ENCODE measurements at places on chromosomes 2 and 18. TPM values are rescaled to one million over a fixed set of nuclear protein-coding genes. Genes with fewer than 3 reads are reported as not detected.
A peak's percentile ranks its signal among the peaks of the same experiment; 100 is the strongest.

DNA sequence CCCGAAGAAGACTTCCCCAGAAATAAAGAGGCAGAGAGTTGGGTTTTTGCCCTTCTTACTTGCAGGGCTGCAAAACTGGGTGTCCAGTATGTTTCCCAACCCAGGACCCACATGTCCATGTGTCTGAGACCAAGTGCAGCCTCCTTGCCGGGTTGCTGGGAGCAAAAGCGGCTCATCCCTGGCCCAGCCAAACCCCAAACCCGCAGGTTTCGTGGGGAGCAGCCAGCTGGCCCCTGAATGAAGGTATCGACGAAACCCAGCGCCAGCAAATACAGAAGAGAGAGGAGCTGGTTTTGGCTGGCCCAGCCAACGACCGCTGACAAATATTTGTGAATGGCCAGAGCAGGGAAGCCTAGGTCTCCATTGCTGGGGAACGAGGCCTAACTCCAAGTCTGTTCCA is 197.1 kb downstream of the SMAD7 start:
- no peaks in the 10 kb centered on the region for H3K27me3 ChIP-seq
- no peaks in the 10 kb centered on the region for H3K36me3 ChIP-seq
- no peak for DNase-seq
- H3K4me1 ChIP-seq = peaks cover 6% of the 10 kb centered on the region
- peak overlapping the region; percentile 55 for H3K27ac ChIP-seq

DNA sequence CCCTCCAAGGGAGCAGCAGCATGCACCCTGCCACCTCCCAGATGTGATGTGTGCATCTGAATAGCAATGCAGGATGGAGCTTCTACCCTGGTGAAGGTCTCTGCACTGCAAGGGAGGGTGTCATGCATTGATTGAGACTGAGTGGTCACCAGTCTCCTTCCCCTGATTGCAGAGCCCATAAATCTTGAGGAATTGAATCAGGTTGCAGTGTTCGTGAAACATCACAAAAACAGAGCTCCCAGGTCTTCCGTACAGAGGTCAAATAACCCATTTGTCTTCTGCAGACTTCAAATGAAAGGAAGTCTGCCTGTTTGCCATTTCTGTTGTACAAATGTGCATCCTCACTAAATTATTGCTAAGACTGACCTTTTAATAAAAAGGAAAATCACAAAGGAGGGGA is 136.8 kb downstream of the WDSUB1 start:
- DNase-seq = no peak
- no peak overlapping the region for H3K27ac ChIP-seq
- no peak overlapping the region for H3K4me3 ChIP-seq
- no peaks in the 10 kb centered on the region for H3K27me3 ChIP-seq
- H3K4me1 ChIP-seq = peaks cover 20% of the 10 kb centered on the region
- no peaks in the 10 kb centered on the region for H3K36me3 ChIP-seq

DNA sequence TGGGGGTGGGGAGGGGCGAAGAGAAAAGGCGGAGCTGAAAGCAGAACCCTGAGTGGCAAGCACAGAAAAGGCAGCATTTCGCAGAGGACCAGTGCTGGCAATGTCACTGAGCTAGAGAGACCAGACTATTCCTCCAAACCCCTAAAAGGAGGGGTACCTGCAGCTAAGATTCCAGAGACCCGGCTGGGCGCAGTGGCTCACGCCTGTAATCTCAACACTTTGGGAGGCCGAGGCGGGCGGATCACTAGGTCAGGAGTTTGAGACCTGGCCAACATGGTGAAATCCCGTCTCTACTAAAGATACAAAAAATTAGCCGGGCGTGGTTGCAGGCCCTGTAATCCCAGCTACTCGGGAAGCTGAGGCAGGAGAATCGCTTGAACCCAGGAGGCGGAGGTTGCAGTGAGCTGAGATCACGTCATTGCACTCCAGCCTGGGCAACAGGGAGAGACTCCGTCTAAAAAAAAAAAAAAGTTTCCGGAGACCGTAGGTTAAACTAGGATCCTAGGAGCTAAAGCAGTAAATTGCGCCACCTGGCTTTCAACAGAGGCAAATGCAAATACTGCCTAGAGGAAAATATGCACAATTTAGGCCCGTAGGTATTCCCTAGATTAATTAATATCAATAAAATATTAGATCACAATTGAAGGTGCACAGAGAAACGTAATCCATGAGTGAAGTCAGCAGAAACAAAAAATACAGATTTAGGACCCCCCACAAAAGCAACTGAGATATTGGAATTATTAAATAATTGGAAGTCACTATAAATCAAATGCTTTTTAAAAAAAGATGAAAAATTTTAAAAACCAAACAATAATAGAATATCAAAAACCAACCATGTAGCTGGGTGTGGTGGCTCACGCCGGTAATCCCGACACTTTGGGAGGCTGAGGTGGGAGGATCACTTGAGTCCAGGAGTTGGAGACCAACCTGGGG is 4.9 kb downstream of the UCN start:
- H3K4me3 ChIP-seq = peak overlapping the region; percentile 2
- H3K27ac ChIP-seq = no peak overlapping the region
- no peaks in the 10 kb centered on the region for H3K36me3 ChIP-seq
- peak; percentile 33 for DNase-seq

DNA sequence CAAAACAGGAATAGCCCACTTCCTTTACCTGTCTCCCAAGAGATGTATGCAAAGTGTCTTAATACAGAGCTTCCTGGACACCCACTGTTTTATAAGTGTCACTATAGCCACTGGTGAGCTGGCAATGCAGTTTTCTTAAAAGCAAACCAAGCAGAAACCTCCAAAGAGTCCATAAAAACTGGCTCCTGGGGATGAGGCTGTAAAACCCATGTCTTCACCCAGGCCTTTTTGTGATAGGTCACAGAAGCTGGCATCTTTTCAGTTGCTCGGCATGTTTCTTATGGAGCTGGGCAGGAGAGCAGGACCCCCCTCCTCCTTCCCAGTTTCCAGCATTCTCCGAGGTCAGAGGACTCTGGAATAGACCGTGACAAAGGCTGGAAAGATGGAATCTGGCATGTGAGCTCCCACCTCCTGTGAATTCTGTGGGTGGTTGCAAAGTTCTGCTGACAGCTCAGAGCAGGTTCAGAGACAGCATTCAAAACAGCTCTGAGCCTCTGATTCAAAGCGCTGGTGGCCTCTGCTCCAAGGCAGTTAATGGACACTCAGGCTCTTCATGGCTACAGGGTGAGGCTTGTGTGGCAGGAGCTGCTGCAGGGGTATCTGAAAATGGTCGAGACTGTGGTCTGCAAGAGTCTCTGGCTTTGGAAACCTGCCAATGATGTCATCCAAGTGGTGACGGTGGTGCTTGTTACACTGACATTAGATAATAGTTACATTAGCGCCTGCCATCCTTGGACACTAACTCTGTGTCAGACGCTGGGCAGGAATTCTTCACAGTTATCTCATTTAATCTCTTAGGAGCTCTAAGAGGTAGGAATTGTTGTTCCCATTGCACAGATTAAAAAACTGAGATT is 283.4 kb downstream of the CLIP4 start:
- DNase-seq = no peak
- no peaks in the 10 kb centered on the region for H3K4me1 ChIP-seq
- no peak overlapping the region for H3K27ac ChIP-seq
- no peaks in the 10 kb centered on the region for H3K27me3 ChIP-seq

The NOL4 gene
- not detected for total RNA-seq

The FEV gene
- total RNA-seq = not detected

The IGFBP5 gene
- total RNA-seq = 178 TPM

The RGPD3 gene
- 0.84 TPM for total RNA-seq

GRCh38 chr18:34595690-34596089 is 114.4 kb upstream of the DTNA start:
- no peaks in the 10 kb centered on the region for H3K36me3 ChIP-seq
- H3K4me3 ChIP-seq = no peak overlapping the region
- H3K27me3 ChIP-seq = no peaks in the 10 kb centered on the region
- H3K4me1 ChIP-seq = no peaks in the 10 kb centered on the region

DNA sequence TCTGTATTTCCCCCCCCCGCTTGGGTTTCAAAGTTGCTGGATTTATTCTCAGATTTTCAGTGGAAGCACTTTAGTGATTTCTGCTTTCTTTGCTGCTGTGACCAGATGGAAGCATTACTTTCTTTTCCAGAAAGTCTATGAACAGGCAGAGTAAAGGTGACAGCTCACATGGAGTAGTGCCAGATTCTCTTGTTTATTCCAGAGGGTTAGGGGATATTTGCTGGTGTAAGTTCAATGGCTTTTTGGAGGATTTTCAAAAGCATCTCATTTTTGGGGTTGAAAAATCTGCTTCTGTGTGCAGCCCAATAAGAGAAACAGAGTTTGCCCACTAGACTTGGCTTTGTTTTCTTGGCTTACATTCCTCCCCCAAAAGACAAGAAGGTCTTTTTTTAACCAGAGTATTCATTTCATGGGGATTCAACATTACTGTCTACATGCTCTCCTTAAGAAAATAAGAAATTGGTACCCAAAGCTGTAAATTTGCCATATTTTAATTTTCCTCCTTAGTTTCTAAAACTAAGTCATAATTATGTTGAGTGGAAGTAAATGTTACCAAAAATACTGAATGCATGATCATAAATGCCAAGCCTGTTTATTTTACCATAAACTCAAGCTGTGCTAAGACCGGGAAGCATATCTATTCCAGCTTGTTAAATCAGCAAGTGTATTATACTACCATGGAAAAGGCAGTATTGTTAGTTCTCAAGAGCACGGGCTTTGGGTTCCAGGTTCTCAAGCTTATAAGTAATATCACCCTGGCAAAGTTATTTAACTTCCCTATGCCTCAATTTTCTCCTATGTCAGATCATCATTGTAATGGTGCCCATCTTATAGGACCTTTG is 557.2 kb downstream of the CPS1 start:
- no peaks in the 10 kb centered on the region for H3K27me3 ChIP-seq
- no peak overlapping the region for H3K27ac ChIP-seq
- no peaks in the 10 kb centered on the region for H3K4me1 ChIP-seq
- no peaks in the 10 kb centered on the region for H3K36me3 ChIP-seq

GRCh38 chr2:61469424-61470121 is 1.3 kb downstream of the USP34 start:
- peak overlapping the region; percentile 86 for H3K4me3 ChIP-seq
- peaks cover 5% of the 10 kb centered on the region for H3K36me3 ChIP-seq
- H3K27me3 ChIP-seq = no peaks in the 10 kb centered on the region
- peaks cover 46% of the 10 kb centered on the region for H3K4me1 ChIP-seq

The NETO1 gene
- 0.63 TPM for total RNA-seq

GRCh38 chr18:58052960-58053359 is 8.9 kb downstream of the NEDD4L start:
- DNase-seq = no peak
- H3K4me1 ChIP-seq = peaks cover 3% of the 10 kb centered on the region
- no peak overlapping the region for H3K4me3 ChIP-seq
